ENCODE measurements at places on chromosomes 3 and 15.

DNA sequence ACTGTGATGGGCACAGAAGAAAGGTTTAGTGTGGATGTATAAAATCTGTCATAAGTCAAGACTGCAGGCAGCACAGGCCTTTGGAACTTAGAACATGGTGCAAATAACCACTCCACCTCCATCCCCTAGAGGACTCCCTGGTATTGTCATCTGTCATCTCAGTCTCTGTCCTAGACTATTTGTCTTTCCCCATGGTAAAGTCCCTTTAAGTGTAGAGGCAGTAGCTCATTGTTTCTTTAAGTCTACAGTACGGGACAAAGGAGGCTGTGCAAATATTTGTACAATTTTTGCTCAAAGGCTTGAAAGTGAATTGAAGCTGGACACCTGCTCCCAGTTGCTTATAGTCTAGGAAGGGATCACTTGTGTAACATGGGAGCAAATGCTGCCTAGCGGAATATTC, 3.2 kb upstream of the PXYLP1 start:
- no peak for DNase-seq

GRCh38 chr15:92910451-92910850, 10.3 kb downstream of the CHD2 start:
- DNase-seq = no peak

- DNase-seq = no peak
Observed at GRCh38 chr3:117141812-117142211, 432.2 kb downstream of the TUSC7 start.

DNA sequence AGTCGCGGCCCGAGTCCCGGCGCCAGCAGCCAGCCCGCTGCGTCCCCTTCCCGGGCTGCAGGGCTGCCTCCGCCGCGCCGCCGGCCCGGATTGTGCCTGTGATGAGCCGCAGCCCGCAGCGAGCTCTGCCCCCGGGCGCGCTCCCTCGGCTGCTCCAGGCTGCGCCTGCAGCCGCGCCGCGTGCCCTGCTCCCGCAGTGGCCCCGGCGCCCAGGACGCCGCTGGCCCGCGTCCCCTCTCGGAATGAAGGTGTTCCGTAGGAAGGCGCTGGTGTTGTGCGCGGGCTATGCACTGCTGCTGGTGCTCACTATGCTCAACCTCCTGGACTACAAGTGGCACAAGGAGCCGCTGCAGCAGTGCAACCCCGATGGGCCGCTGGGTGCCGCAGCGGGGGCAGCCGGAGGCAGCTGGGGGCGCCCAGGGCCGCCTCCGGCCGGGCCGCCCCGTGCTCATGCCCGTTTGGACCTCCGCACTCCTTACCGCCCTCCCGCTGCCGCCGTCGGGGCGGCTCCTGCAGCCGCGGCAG, 1.2 kb downstream of the CHST2 start:
- DNase-seq = no peak

- no peak for DNase-seq
Observed at GRCh38 chr3:171346582-171347300, 113.5 kb downstream of the TNIK start.

DNA sequence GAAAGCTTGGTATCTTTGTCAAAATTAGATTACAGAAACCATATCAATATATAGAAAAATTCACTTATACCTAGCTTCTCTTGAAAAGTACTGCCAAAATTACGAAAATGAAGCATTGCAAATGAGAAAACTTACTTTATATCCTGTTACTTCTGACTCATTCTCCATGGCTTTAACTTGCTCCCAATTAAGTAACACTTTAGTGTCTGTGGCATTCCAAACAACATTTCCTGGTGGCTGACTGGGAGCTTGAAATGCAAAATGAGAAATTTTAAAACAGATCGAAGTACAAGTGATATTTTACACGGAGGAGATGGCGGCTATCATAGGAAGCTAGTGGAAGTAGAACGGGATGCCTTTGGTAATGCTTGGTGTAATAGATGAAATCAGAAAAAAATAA, 347.3 kb downstream of the CNTN3 start:
- no peak for DNase-seq

DNA sequence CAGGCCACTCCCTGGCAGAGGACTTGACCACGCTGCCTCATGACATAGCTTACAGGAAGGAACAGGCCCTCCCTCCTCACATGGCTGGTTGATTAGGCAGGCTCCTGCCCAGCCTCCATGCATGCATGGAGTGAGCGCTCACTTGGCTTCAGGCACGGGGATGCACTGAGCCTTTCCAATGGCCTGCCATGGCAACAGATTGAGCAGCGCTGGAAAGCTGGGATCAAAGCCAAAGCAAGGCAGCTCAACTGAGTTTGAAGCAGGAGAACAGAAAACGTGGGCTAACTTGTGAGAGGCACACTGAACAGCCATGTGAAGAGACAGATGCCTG, 5.9 kb upstream of the GRAMD2A start:
- no peak for DNase-seq

GRCh38 chr3:177930771-177931170, 605.5 kb upstream of the KCNMB2 start:
- DNase-seq = no peak

DNA sequence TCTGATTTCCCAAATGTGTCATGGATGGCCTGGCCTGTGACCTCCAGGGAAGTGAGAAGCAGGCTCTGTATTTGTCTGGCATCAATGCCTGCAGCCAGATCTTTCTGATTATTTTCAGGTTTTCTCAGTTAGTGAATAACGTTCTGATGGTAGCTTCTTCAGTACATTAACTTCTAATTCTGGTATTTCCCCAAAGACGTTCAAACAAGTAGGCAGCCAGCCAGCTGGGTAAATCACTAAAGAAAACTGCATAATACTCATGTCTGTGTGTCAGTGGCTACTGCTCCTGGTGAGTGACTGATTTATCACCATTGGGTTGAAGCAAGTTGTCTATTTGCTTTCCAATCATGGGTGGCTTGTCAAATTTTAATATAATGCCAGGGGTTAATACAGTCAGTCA, 162.6 kb upstream of the PFN2 start:
- no peak for DNase-seq

- DNase-seq = no peak
Observed at GRCh38 chr3:113158171-113158570, 53.2 kb upstream of the BOC start.

GRCh38 chr15:72372361-72372760, 3.5 kb downstream of the HEXA start:
- DNase-seq = no peak

DNA sequence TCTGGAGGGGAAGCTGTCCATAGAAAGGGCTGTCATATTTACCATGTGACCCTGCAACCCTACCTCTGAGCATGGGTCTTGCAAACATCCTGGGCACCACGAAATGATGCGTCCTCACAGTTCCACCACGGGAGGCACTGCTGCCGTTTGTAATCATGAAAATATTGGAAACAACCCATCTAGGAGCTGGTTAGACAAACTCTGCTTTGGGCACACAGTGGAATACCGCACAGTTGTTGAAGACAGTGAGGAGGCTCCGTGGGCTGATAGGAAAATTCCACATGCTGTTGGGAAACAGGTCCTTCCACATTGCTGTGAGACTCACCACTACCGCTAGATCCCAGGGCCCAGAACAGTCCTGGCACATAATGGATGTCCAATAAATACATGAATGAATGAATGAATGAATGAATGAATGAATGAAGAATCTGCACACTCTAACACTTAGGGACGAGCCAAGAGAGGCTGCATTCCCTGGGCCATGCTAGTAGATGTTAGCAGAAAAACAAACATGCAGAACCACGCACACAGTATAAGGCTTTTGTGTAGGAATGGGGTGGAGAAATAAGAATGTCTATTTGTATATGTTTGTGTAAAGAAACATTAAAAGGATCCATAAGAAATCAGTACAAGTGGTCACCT, 40.6 kb downstream of the TPRA1 start:
- DNase-seq = no peak

DNA sequence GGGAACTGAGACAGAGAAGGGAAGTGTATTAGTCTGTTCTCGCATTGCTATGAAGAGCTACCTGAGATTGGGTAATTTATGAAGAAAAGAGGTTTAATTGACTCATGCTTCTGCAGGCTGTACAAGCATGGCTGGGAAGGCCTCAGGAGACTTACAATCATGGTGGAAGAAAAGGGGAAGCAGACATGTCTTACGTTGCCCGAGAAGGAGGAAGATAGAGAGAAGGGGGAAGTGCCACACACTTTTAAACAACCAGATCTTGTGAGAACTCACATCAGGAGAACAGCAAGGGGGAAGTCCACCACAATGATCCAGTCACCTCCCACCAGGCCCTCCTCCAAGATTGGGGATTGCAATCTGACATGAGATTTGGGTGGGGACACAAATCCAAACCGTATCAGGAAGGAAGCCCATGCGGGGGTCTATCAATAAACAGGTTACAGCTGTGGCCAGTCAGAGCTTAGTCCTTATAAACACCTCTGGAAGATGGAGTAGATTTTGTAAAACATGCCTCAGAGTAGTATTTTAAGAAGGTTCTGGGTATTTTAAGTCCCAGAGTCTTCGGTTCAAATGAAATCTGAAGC, 153.9 kb downstream of the GHSR start:
- DNase-seq = no peak

GRCh38 chr15:89462198-89462912, 34.0 kb downstream of the RHCG start:
- no peak for DNase-seq

DNA sequence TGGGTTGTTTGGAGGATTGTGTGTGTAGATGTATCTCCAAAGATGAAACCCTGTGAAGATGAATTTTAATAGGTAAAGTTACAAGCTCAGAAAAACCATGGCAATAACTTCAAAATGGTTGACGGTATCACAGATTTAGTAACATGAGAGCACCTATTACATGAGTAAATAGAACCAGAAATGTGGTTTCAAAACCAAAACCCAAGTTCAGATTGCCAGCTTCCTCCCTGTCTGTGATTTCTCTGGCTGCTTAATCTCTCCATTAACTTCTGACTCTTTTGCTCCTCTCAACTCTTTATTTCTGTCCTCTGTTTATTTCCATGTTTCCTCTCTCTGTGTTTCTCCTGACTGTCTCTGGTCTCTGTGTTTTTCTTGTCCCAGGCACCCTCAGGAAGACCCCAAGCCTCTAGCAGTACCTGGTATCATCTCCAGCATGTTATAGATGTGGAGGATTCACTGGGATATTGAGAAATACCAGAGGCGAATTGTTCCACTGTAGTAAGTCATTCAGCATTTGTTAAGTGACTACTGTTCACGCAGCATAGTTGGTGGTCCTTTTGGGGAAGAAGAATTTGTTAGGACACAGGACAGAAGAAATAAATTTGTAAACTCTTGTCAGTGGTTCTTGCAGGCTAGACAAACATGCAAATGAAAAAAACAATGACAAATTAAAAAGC, 138.8 kb downstream of the BBX start:
- DNase-seq = no peak

- no peak for DNase-seq
Observed at GRCh38 chr3:126997455-126998038, 14.6 kb downstream of the PLXNA1 start.

GRCh38 chr3:184380185-184380626, 352 bp downstream of the CHRD start:
- no peak for DNase-seq

DNA sequence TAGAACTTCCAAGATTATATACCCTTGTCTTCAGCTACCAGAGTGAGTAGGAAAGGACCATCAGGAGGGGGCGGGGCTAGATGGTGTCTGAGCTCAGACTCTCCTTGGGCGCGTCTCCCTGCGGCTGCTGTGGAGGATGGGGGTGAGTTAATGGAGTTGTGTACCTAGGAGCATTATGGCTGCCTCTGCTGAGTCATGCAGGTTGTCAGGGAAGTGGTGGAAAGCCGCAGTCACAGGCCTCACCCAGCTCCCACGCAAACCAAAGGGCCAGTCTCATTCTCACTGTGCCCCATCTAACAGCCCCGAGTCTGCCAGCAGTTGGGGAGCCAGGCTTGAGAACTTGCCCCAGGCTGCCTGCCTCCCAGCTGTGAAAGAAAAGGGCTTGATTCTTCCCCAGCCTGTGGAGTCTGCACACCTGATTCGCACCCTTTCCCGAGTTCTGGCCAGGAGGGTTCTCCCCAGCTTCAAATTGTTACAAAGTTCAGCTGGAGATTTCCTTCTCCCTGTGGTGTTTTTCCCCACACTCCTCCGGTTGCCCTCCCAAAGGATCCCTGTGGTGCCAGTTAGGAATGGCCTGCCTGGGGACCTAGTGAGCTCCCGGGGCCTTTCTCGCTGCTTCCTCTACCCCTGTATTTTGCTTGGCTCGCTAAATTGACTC, 143.3 kb downstream of the HCN4 start:
- DNase-seq = no peak

DNA sequence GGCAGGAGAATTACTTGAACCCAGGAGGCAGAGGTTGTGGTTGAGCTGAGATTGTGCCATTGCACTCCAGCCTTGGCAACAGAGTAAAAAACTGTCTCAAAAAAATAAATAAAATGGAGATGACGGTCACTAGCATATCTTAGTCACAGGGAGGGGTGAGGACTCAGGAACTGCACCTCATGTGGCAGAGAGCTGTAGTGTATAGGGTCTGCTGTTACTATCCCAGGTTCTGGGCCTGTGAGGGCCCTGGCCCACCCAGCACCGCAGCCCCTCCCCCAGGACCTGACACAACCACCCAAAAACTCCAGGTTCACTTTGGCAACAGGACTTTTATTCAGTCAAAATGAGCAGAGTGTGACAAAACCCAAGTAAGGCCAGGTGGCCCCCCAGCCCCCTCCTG, 22.3 kb downstream of the RNU5B-1 start:
- no peak for DNase-seq

DNA sequence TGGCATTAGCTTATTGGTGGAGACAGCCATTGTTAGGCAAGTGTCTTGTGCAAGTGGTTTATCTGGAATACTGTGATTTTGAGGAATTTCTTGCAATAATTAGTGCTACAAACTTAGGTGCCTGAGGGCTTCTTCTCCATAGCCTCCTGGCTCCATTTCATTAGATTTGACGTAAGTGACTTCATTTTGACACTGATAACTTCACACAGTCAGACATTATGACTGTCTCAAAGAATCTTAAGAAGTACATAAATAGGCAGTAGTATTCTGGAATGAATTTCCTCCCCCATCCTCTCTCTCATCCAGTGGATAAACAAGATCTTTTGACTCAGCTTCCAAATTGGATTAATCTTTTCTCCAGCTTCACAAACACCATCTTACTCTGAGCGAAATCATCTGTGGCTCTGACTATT, 19.0 kb downstream of the ARL14 start:
- DNase-seq = no peak

DNA sequence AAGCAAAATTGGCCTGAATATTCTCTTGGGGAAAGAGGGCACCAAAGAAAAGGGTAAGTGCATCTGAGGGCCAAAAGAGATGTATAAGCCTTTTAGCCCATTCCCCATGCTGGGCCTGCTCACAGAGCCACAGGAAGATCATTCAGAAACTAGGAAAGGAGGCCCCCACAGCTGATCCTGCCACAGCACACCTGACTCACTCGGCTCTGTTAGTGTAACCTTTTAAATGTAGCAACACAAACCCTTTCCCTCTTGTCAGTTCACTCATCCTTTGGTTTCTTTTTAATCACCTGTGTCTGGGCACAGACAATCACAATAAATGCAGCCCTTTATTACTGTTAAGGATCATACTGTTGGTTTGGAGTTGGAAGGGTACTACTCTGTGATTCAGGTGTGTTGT, 69.9 kb downstream of the PDCD6IP start:
- no peak for DNase-seq
